ENCODE measurements at places on chromosomes 1 and 21.

- no peak for DNase-seq
Observed at GRCh38 chr21:30582870-30583269, 7.3 kb downstream of the KRTAP22-2 start.

DNA sequence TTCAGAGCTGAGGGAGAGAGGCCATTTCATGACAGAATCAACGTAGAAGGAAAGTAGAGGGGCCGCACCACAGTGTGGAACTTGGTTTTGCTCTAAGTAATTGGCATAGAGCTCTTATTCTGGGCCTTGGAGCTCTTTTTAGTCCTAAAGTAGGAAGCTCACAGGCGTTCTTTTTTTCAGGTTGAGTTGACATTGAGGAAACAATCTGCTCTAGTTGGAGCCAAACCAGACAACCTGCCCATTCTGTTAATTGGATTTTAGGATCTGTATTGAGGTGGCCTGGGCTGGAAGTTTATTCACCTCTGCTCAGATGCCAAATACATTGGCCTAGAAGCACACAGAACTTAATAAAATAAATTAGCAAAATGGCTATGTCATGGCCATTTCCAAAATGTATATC lies 1093.9 kb downstream of the ADGRL2 start:
- DNase-seq = no peak

DNA sequence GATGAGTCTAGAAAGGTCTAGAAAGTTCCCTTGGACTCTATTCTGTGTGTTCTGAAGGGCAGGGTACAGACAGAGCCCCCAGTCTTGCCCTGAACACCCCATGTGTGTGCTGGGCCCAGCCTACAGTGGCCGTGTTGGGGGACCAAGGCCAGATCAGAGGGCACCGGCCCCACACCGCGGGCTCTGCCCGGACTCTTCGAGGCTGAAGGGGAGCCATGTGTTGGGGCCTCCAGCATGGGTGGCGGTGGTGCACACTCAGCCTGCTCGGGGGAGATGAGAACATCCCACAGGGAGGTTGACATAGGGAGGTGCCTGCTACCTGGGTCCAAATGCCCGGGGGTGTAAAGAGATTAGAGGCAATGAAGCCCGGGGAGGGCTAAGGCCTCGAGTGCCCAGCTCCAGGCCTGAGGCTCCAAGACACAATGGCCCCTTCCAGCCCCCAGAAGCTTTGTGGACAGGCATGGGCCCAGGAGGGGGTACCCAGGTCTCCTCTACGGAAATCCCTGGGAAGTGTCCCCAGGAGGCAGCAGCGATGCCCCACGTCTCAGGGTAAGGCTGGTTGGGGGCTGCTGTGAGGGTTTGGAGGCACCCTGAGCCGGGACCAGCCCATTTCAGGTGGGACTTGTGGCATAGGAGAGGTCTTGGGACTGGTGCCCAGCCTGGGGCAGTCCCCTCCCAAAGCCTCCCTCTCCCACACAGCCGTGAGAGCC lies 12.1 kb downstream of the ARHGEF16 start:
- no peak for DNase-seq

DNA sequence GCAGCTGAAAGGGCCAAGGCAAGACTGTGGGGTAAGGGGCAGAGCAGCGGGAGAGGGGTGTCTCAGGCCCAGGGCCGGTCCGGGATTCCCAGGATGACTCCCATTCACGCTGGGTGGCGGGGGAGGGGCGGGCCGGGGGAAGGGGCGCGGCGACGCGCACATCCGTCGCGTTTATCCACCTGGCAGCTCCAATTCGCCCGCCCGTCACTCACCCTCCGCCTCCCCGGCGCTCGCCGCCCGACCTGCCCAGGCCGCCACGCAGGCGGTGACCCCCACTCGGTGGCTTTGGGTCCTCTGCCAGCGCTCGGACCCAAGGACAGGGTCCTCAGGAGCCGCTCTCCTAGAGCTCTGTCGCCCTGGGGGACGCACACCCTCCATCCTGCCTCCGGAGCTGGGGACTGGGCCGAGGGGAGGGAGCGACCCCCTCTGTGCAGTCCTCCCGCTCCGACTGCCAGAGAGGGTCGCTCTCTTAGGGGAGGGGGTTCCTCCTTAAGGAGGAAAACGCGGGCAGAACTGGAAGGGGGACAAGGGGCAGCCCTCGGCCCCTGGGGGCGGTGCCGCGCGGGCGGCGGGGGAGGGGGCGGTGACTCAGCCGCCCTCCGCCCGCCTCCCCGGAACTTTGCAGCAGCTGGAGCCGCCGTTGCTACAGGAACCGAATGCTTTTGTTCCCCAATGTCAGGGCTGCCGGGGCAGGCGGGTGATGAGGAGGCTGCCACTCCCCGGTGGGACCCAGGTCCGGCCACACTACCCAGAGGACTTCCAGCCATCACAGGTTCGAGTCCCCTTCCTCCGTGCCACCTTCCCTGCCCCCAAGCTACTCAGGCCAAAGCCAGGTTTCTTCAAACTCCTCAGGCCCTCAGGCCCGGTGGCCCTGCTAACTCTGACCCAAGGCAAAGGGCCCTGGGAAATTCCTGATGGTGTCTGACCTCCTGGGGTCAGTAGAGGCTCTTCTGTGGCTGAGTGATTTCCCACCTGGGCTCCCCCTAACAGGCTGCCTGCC lies 3.4 kb downstream of the ADGRB2 start:
- DNase-seq = peak; percentile 22

DNA sequence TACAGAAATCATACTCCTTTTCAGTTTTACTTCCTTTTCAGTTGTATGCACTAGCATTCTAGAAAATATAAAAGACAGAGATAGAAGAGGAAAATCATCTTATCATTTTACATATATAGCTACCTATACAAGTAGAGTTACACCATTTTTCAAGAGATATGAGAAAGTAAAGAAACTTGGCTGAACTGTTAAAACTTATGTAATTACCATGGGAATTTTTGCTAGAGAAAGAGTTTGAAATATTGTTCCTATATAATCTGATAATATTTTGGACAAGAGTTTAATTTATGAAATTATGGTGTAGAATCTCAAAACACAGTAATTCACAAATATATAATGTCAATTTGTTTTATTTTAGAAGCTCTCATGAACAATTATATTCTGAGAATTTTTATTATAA lies 180.8 kb downstream of the PLPPR4 start:
- DNase-seq = no peak

GRCh38 chr1:218480137-218480536 lies 135.0 kb downstream of the TGFB2 start:
- no peak for DNase-seq

GRCh38 chr1:180646093-180646492 lies 14.3 kb downstream of the XPR1 start:
- no peak for DNase-seq

DNA sequence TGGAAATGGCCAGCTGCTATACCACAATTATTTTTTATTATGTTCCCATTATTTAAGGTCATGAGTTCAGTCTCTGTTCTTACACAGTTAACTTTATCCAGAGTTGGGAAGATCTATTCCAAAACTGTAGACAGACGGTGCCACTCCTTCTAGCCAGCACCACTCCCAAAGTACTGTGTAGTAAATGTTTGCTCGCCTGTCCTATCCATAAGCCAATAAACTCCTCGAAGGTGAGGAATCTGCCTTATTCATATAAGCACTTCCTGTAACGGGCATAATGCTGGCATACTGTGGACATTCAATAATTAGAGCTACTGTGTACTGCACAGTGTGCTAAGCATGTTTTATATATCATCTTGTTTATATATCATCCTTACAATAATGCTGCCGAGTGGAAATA lies 26.1 kb upstream of the STMN1 start:
- DNase-seq = no peak

DNA sequence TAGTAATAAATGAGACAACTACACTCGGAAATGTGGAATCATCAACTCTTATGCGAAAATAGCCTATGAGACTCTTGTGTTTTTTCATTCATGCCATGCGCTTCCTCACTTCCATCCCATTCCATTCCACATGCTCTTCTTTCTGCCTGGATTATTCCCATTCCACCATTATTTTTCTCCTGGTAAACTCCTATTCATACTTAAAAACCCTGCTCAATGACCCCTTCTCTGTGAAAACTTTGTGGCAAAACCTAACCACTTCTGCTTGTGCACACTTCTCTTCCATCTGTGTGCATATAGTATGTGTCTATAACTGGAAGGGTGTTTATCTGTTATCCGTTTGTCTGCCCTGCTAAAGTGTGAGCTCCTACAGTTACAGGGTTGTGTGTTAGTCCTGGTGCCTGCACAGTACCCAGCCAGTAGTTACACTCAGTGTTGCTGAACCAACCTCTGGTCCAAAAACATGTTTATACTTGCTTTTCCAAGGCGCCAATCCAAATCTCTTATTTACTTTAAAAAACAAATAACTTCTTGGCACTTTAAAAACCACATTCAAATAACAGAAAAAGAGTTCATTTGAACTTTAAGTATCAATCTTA lies 10.7 kb downstream of the EPHX1 start:
- no peak for DNase-seq

- DNase-seq = no peak
Observed at GRCh38 chr1:173477286-173478093, at the start of gene PRDX6. TSS of gene PRDX6 (plus strand) at chr1:173477335. CDS start at chr1:173477398, 63 bp downstream.

GRCh38 chr1:230080822-230081221 lies 13.8 kb downstream of the GALNT2 start:
- no peak for DNase-seq

DNA sequence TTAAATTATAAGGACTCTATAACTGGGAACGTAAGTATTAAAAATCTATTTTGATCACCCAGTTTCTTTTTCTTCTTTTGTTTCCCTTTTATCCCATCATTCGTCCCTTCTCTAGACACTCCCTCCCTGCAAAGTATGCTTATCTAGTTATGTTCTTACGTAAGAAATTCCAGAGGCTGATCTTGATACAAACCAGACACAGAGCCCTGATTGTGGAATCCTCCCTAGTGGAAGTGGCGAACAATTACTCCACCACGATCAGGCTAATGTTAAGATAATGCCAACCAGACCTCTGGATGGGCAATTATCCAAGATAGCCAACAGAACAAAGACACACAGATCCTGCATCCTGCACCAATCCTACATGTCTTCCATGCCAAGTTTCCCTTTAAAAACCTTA lies 1557.4 kb downstream of the PLA2G4A start:
- DNase-seq = no peak

DNA sequence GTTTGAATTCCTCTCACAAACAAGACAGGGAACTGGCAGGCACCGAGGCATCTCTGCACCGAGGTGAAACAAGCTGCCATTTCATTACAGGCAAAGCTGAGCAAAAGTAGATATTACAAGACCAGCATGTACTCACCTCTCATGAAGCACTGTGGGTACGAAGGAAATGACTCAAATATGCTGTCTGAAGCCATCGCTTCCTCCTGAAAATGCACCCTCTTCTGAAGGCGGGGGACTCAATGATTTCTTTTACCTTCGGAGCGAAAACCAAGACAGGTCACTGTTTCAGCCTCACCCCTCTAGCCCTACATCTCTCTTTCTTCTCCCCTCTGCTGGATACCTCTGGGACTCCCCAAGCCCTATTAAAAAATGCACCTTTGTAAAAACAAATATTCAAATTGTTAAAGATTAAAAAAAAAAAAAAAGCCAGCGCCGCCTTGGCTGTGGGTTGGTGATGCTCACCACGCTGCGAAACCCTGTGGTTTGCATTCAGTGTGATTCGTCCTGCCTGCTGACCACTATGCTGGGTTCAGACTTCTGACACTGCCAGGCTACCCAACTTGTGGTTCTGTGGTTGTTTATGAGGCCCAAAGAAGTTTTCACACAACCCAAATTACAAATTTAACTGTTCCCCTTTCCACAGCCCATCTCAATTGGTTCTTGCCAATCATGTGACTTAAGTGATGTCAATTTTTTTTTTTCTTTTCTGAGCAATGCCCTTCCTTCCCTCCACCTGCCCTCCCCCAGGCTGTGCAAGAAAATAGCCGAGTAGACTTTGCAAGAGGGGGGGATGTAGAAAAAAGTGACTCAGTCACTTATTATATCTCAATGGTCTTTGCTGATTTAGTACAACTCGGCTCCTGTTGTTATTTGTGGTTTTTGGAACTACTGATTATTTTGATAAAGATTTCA lies at the start of gene RUNX1:
RUNX1 (minus strand) TSS at position 597 of the 912 bp plus-strand sequence.
- DNase-seq = peak; percentile 87

- DNase-seq = no peak
Observed at GRCh38 chr1:116262207-116262994, 110.6 kb upstream of the ATP1A1 start.

GRCh38 chr1:152110365-152110859 lies 4.8 kb downstream of the TCHH start:
- DNase-seq = no peak

GRCh38 chr1:71561729-71562128 lies 480.9 kb upstream of the ZRANB2 start:
- DNase-seq = no peak

DNA sequence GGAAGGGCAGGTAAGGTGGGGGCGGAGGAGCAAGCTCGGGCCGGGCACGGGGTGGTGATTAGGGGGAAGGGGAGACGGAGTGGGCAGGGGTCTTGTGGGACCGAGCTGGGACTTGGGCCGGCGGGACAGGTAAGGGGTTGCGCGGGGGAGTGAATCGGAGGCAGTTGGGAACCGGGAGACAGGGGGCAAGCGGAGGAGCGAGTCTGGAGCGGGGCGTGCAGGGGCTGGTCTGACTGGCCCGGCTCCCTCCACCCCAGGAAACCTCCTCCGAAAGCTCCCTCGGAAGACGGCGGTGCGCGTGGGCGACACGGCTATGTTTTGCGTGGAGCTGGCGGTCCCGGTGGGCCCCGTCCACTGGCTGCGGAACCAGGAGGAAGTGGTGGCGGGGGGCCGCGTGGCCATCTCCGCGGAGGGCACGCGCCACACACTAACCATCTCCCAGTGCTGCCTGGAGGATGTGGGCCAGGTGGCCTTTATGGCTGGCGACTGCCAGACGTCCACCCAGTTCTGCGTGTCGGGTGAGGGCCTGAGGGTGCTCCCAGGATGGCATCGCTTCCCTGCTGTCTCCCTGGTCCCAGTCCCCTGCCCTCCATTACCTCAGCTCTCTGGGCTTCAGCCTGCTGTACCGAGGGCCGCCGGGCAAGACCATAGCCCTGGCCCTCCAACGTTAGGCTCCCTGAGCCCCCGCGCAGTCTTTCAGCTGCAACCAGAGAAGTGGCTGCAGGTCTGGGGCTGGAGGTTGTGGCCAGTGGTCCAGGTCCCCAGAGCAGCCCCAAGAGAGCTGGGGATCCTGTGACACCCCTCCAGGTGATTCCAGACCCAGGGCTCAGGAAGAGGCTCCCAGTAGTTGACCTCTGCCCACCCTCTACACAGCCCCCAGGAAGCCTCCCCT lies 6.3 kb downstream of the OBSCN start:
- no peak for DNase-seq

GRCh38 chr1:94020764-94021579 lies 100.0 kb downstream of the ABCA4 start:
- no peak for DNase-seq

GRCh38 chr1:113991467-113991997 lies 12.3 kb downstream of the OLFML3 start:
- no peak for DNase-seq

GRCh38 chr1:64834734-64835133 lies 89.9 kb downstream of the RAVER2 start:
- DNase-seq = no peak

- DNase-seq = no peak
Observed at GRCh38 chr1:3712573-3713535, 39.4 kb upstream of the CCDC27 start.

- no peak for DNase-seq
Observed at GRCh38 chr1:176533020-176533419, 70.0 kb downstream of the PAPPA2 start.

- no peak for DNase-seq
Observed at GRCh38 chr1:206735553-206736031, 35.0 kb upstream of the IL19 start.

Measured in stimulated activated CD8-positive, alpha-beta memory T cell treated with anti-CD3 and anti-CD28 coated beads, Interleukin-7, amount 100 ng/mL, for 48 hours (primary cell).